Stimulated activated CD4-positive, alpha-beta T cell treated with anti-CD3 and anti-CD28 coated beads, Interleukin-1b, Interleukin-23, amount 100 ng/mL, for 1 hour (primary cell): ENCODE measurements at places on chromosomes 12 and 14.

GRCh38 chr12:2266666-2267620, 214.2 kb downstream of the CACNA1C start:
- DNase-seq = no peak

- DNase-seq = no peak
Observed at GRCh38 chr14:105855893-105856675, 329.7 kb downstream of the TMEM121 start.

- DNase-seq = no peak
Observed at GRCh38 chr12:55658635-55659391, 22.1 kb downstream of the OR10P1 start.

- no peak for DNase-seq
Observed at GRCh38 chr14:96017882-96018281, 21.3 kb upstream of the C14orf132 start.

- DNase-seq = no peak
Observed at GRCh38 chr14:102187044-102187443, 47.3 kb downstream of the WDR20 start.
